ENCODE measurements at places on chromosomes 16 and 17. TPM values are rescaled to one million over a fixed set of nuclear protein-coding genes. Genes with fewer than 3 reads are reported as not detected.

NPIPA5 gene
- 5.2 TPM for total RNA-seq

MRC2 gene
- 23.0 TPM for total RNA-seq

GLP2R gene
- total RNA-seq = 0.11 TPM

CCDC40 gene
- total RNA-seq = 4.5 TPM

CTDNEP1 gene
- total RNA-seq = 109 TPM

SARM1 gene
- 5.0 TPM for total RNA-seq

ENPP7 gene
- not detected for total RNA-seq

MYO1D gene
- total RNA-seq = 3.8 TPM

DNA sequence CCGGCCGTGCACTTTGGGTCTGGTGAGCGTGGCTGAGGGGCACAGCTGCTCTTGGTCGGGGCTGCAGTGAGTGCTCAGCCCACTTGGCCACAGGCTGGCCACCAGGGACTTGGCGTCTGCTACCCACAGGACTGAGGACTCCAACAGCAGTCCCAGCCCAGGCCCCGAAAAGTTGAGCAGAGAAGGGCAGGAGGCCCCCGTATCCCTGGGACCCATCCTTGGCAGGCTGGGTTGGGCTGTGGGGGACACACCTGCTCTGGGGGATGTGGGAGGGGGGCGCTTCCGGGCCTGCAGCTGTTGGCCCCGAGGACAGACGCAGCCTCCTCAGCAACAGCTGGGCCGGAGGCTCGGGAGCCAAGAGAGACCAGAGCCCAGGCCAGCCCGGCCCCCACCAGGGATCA lies 19.4 kb upstream of the SSTR5 start:
- no peak for DNase-seq

GRCh38 chr16:82701442-82701955 lies 74.7 kb downstream of the CDH13 start:
- no peak for DNase-seq

GRCh38 chr16:70804153-70804733 lies 3.3 kb upstream of the VAC14 start:
- no peak for DNase-seq

- DNase-seq = no peak
Measured at GRCh38 chr17:32627239-32627996, 140.6 kb downstream of the CDK5R1 start.

DNA sequence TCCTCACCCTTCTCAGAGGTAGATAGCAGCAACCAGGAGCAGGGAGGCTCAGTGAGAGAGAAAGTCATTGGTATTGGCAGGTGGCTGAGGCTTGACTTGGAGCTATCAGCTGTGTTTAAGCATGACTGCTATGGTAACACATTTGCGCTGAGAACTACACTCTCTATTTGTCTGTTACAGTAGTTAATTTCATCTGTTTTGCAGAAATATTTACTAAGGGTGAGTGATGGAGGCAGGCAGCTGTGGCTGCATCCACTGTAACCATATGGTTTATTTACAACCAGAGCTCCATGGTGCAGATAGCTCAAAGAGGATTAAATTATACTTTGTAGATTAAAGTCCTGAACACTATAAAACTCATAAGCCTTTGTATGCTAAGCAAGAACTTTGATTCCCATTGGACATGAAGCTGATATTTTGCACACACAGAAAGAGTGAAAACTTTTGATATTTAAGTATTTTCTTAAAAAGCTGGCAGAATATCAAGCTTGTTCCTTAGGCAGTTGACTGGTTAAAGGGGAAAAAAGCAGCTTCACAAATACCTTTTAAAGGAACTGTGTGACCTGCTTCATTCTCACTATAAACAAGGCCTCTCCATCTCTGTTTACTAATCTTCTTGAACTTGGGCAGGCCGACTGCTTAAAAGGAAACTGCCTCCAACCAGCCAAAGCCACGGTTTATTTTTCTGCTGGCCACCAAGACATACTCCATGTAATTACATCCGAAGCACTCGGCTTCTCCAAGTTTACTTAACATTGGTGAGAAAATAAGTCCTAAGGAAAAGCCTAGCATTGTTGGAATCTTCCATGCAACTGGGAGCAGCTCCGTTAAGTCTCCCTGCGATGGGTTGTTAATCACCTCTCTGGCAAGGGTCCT lies 299.8 kb upstream of the ZFHX3 start:
- no peak for DNase-seq

GRCh38 chr17:33929181-33929724 lies 325.8 kb upstream of the CCL2 start:
- no peak for DNase-seq

- no peak for DNase-seq
Measured at GRCh38 chr17:6910987-6911603, 79.6 kb upstream of the TEKT1 start.

DNA sequence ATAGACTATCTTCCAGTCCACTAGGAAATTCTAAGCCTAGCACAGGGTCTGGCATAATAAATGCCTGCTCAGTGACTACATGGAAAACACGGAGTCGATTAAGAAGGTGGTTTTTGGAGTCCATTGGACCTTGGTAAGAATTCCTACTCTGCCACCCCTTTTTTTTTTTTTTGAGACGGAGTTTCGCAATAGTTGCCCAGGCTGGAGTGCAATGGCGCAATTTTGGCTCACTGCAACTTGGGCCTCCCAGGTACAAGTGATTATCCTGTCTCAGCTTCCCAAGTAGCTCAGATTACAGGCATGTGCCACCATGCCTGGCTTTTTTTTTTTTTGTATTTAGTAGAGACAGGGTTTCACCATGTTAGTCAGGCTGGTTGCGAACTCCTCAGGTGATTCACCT lies 123.2 kb downstream of the HS3ST2 start:
- DNase-seq = no peak

- no peak for DNase-seq
Measured at GRCh38 chr17:74006371-74006770, 197.1 kb upstream of the RPL38 start.

- no peak for DNase-seq
Measured at GRCh38 chr17:65050438-65050837, 6.1 kb downstream of the GNA13 start.

- no peak for DNase-seq
Measured at GRCh38 chr16:31219154-31219741, 2.3 kb upstream of the PYDC1 start.

GRCh38 chr17:72494566-72494965 lies 373.7 kb downstream of the SOX9 start:
- DNase-seq = no peak

GRCh38 chr17:67629971-67630320 lies 87.8 kb upstream of the NOL11 start:
- no peak for DNase-seq

GRCh38 chr16:49547448-49547847 lies 173.8 kb downstream of the C16orf78 start:
- no peak for DNase-seq

DNA sequence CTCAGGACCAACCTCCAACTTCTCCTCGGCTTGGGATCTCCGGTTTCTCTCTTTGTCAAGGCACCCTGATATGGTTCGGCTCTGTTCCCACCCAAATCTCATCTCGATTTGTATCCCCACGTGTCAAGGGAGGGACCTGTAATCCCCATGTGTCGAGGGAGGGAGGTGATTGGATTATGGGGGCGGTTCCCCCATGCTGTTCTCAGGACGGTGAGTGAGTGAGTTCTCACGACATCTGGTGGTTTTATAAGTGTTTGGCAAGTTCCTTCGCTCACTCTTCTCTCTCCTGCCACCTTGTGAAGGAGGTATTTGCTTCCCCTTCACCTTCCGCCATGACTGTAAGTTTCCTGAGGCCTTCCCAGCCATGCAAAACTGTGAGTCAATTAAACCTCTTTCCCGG lies 117.9 kb downstream of the SEC14L1 start:
- DNase-seq = no peak

GRCh38 chr16:82044585-82044911 lies 9.5 kb downstream of the HSD17B2 start:
- no peak for DNase-seq

DNA sequence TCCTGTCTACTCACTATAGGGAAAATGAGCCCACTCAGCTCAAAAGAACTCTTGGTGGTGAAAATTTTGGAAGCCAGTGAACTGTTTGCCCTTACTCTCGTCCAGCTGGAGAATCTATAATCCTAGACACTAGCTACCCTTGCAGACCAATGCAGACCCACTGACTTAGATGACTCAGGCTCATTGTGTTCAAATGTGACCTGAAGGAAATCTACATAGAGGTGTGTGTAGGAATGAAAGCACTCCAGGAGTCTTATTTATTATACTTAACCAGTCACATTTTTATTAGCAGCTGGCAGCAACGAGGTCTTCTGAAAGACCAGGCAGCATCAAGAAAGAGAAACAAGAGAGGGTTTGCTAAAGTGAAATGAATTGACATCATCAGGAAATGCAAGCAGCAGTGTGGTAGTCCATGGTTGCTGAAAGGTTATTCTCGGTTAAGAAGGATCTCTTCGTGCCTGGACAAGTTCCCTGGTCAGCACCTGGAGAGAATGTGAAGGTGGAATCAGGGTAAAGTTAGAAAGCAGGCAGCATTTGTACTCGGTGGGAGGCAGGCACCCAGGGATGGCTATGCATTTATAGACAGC lies 1.4 kb downstream of the KRTAP29-1 start:
- no peak for DNase-seq

GRCh38 chr16:85304337-85304736 lies 192.1 kb upstream of the CIBAR2 start:
- DNase-seq = no peak

DNA sequence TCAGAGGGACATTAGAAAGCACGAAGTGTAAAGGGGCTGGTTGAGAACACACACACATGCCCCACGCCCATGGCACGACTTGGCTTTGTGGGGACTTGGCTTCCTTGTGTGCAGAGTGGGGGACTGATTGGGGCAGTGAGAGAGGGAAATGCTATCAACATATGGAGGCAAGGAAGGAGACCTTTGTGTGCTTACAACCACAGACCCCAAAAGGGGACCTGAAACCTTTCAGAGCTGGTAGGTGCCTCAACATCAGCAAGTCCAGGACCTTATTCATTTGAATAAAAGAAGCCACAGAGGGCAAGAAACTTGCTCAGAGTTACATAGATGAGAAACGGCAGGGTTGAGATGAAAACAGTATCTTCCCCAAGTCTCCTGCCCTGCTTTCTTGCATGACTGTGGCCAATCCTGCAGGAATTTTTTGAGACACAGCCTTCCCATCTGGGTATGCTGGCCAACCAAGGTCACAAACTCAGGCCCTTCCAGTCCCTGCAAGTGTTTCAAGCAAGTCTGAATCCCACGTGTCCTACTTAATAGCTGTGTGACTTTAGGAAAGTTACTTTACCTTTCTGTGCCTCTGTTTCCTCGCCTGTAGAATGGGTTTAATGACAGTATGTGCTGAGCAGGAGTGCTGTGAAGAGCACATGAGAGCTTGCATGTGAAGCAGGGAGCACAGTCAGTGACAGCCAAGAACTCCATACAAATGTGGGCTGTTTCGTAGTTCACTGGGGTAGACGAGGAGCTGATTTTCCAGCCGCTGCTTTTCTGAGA lies 26.2 kb downstream of the C16orf78 start:
- no peak for DNase-seq

GRCh38 chr16:55072976-55073375 lies 142.3 kb downstream of the IRX5 start:
- DNase-seq = no peak

- no peak for DNase-seq
Measured at GRCh38 chr17:30414486-30414885, 35.8 kb downstream of the CPD start.

DNA sequence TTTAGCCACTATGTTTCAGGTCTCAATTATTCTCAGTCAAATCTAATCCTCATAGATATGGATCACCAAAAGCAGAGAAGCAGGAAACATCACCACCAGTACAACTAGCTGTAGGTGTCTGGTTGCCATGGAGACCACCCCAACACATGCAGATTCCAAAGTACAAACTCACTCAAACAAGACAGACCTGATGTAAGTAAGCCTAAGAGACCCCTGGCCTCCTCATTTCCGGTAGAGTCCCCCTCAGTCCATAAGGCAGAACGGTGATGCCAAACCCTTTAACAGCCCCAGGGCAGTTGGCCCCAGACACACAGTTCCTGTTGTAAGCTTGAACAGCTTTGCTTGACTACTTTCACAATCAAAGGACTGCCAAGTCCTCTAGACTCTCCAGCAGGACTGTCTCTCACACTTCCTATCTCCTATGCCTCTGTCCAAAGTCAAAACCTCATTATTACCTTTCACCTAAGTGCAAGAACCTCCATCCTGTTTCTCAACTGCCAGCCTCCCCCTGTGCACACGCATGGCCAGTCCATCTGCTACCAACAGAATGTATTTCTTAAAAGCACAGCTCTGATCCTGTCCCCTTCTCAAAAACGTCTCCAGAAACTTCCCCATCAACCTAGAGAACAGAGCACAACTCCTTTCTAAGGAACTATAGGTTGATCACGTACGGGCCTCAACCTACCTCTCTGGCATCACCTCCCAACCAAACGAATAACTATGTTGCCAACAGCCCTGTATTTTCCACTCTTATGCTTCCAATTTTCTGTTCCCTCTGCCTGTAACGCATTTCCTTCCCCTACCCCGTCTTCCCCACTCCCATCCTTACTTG lies 23.9 kb downstream of the SLC39A11 start:
- no peak for DNase-seq
